ENCODE measurements at places on chromosomes 7 and 10. TPM values are rescaled to one million over a fixed set of nuclear protein-coding genes. Genes with fewer than 3 reads are reported as not detected.

Gene AKR1C4
- not detected for total RNA-seq

Gene DIP2C
- total RNA-seq, result 28.3 TPM

Gene DYNC1I1
- total RNA-seq, result 30.7 TPM

Gene CLDN12
- 34.1 TPM for total RNA-seq
